ENCODE measurements at places on chromosomes 16 and 17.

GRCh38 chr17:29764217-29764616 is 141.5 kb upstream of the CORO6 start:
- DNase-seq = no peak

DNA sequence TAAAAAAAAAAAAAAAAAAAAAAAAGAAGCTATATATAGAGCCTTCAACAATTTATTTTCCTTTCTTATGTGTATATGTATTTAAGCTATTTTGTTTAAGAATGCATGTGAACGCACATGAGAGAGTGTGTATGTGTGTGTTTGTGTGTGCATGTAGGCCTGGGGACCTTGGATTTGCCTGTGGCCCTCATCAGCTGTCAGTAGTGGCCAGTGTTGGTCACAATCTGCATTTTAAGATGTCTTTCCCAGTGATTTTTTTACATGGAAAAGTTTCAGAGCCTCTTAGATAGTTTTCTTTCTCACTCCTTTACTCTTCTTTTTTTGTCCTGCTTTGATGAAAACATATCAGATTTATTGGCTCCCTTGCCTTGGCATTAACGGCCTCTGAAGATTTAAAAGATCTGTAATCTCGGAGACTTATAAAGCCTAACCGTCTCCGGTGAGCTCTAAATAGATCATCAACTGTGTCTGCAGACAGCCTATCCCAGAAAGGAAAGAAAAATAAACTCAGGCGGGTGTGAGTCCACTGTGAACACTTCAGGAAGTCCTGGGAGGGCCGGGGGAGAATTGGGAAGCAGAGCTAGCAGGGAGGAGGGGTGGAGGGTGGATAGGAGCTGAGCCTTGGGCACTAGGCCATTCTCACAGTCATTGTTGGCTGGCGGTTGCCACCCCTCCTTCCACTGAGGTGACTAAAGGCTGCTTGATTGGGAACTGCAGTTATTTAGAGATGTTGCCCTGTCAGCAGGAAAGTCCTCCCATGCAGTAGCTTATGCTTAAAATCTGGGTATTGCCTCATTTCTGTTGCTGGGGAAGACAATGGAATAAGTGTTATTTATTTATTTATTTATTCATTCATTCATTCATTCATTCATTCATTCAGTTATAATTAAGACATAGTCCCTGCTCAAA is 86.8 kb downstream of the WWP2 start:
- peak; percentile 97 for DNase-seq

DNA sequence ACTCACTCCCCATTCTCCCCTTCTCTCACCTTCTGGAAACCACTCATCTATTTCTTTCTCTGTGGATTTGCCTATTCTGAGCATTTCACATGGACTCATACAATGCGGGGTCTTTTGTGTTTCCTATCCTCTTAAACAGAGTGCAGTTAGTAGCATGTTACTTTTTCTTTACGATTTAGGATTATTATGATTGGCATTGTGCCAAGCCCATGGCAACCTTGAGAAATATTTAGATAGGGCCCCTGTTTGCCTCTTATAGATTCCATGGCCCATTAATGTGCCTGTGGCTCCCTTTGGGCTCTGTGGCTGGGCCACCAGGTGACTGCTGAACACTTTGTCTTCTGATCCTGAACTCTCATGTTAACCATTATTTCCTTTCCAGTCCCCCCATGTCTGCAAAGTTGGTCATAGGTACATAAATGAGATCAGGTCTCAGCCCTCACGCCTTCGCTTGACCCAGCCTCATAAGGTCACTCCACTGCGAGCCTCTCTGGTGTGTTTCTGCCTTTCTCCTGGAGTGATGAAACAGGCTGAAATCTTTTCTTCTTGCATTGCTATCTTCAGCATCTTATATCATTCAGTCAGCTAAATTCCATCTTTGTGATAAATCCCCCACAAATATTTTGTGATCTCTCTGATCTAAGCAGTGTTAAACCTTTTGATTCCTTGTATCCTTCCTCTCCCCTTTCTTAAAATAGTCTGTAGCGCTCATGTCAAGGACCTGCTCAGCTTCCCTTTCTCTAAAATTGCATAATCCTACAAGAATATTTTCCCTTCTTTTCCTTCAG is 44.0 kb downstream of the MYH3 start:
- peak; percentile 54 for DNase-seq

DNA sequence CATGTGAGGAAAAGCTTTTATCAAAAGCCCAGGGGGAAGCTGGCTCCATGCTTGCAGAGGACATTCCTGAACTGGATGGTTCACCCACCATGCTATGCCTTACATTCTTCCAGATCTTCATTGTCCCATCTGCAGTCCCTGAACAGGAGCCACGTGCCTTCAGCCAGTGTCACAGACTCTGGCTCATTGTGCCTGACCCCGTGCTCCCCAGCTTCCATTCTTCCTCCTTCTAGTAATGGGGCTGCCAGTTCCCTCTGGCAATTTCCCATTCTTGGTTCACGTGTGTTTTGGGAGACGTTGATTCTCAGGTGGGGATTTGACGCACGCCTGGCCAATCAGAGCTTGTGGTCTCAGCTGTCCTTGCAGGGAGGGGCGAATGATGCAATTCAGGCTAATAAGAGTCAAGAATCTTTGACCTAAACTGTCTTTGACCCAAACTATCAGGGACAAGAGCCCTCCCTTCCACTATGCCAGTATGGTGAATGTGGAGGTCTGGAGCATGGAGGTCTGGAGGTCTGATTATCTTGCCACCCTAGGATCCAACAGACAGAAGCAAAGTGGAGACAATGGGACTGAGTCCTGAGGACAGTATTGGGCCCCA is 52.7 kb downstream of the IRX6 start:
- DNase-seq = no peak

- DNase-seq = no peak
These were observed 20.5 kb downstream of the MYO15A start for GRCh38 chr17:18129041-18129502.

GRCh38 chr16:76577003-76577402 is 299.8 kb downstream of the CNTNAP4 start:
- no peak for DNase-seq
